ENCODE measurements at places on chromosomes 12 and 14.

GRCh38 chr12:67877727-67878126 is 111.5 kb upstream of the IFNG-AS1 start:
- no peaks in the 10 kb centered on the region for H3K27me3 ChIP-seq
- no peak for DNase-seq
- H3K27ac ChIP-seq, result no peak overlapping the region
- H3K4me3 ChIP-seq, result no peak overlapping the region

- no peaks in the 10 kb centered on the region for H3K27me3 ChIP-seq
- H3K4me1 ChIP-seq, result peaks cover 10% of the 10 kb centered on the region
- no peaks in the 10 kb centered on the region for H3K36me3 ChIP-seq
- no peak overlapping the region for H3K4me3 ChIP-seq
- no peak overlapping the region for H3K27ac ChIP-seq
Observed at GRCh38 chr12:6058481-6059161, 65.8 kb downstream of the VWF start.

DNA sequence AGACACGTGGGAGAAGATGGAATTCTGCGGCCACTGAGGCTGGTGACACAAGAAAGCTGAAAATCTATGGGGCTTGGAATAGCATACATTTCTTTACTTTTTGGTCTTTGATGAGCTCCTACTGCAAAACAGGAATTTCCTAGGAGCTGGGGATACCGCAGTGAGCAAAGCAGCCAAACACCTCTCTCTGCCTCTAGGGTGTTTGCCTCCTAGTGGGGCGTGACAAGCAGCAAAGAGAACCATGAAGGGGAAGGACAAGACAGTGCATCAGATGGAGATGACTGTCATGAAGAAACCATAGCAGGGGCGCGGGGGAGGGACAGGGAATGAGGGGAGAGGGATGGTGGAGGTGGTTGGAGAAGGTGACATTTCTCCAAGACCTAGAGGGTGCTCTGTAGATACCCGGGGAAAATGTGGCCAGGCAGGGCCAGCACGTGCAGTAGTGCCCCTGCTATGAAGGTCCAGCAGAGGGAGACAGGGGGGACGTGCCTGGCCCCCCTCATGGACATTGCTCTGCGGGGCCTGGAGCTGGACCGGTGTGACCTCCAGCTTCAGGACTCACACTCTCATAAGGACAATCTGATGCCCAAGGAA is 58.6 kb downstream of the SERPINA3 start:
- no peaks in the 10 kb centered on the region for H3K36me3 ChIP-seq
- no peaks in the 10 kb centered on the region for H3K27me3 ChIP-seq
- H3K4me1 ChIP-seq, result peaks cover 7% of the 10 kb centered on the region
- H3K4me3 ChIP-seq, result no peak overlapping the region

DNA sequence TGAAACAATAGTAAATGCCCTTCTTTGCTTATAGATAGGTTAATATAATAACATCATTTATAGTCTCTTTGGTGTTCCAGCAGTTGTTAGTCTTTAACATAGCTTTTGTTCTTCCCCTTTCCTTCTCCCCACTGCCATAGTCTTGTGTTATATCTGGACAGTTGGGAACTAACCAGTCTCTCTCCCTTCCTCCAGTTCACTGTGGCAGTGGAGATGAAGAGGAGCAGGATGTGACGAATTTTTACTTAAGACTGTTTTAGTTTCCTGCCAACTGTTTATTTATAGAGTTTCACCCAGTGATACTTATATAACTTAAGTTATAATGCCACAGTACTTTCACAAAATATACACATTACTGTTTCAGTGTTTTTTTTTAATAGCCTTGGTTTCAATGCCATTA is 277.4 kb downstream of the PDZRN4 start:
- H3K4me3 ChIP-seq, result no peak overlapping the region
- H3K27me3 ChIP-seq, result no peaks in the 10 kb centered on the region
- H3K4me1 ChIP-seq, result no peaks in the 10 kb centered on the region
- DNase-seq, result no peak
- H3K27ac ChIP-seq, result no peak overlapping the region
- H3K36me3 ChIP-seq, result no peaks in the 10 kb centered on the region

GRCh38 chr12:62767496-62767895 is 167.5 kb downstream of the PPM1H start:
- H3K27me3 ChIP-seq, result no peaks in the 10 kb centered on the region
- DNase-seq, result peak; percentile 79
- no peak overlapping the region for H3K4me3 ChIP-seq
- peaks cover 13% of the 10 kb centered on the region for H3K4me1 ChIP-seq
